ENCODE measurements at places on chromosomes 5 and 9.
A peak's percentile ranks its signal among the peaks of the same experiment; 100 is the strongest.

- no peak for DNase-seq
Observed at GRCh38 chr5:2996687-2997086, 245.2 kb upstream of the IRX2 start.

- no peak for DNase-seq
Observed at GRCh38 chr5:168317521-168318147, 26.2 kb downstream of the WWC1 start.

- no peak for DNase-seq
Observed at GRCh38 chr5:159189310-159189709, 20.0 kb downstream of the RNF145 start.

DNA sequence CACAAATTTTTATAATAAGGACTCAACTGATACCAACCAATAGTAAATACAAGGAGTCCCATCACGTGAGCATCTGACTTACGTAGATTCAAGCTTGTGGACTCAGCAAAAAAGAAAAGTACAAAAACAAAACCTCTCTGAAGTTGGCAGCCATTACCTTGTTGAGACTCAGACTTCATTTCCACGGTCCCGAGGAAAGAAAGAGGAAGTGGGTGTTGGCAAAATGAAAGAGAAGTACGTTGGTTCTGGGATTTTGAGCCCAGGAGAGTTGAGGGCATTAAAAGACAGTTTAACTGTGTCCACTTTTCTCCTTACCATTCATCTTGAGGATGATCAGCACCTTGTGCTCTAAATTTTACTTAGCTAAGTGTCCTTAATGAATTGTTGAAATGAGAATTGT lies 26.7 kb downstream of the NCBP1 start:
- peak; percentile 50 for DNase-seq

DNA sequence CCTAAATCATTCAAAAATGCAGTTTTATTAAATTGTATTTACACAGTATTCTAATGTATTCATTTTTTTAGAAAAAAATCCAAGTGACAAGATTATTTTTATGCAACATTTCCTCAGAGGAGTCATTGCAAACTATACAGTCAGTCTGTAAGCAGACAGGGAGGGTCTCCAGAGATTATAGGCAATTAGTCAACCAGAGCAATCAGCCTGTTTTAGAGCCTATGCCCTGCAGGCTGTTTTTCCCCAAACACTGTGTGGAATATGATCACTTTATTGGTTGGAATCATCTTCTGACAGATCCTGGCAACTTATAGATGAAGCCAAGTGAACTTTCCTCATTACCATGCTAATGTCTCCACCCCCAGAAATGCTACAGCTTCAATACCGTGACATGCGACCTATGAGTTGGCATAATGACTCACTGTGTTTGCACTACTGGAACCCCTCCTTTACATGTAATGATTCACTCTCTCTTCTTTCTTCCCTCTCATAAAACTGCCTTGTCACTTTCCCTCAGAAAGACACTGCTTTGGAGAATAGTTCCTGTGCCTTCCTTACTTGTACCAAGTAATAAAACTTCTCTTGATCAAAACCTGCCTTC lies 577.7 kb upstream of the FTMT start:
- peak; percentile 13 for DNase-seq

DNA sequence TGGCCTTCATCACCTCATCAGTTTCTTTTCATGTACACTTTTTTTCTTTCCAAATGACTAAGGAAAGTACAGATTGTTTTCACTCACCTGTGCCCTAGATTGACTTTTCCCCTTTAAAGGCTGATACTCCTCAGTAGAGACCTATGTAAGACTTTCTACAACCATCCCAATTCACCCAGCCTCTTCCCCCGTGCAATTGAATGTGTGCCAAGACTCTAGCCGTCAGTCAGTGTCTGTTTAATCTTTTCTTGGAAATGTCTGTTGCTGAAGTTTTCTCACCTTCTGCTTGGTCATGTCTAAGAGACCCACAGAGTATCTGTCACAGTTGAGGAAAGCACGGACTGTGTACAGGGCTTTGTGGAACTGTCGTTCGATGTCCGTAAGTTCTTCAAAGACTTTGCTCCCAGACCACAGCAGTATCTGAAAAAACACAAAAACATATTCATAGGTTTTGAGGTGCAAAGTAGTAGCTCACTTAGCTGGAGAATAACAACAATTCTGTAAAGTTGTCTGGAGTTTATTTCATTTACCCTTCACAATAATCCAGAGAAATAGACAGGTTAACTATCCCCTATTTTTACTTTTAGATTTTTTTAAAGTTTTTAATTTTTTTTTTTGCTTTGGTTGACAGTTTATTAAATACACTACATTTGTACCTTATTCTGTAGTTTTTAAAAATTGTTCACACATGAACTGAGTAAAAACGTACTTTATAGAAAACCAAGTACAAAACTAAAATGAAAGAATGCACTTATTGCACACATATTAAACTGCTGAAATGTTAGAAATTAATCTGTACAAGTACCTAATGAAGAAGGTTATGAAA lies 13.6 kb downstream of the PDE6A start:
- DNase-seq: no peak

GRCh38 chr5:68646144-68646543 lies 430.6 kb downstream of the PIK3R1 start:
- no peak for DNase-seq

GRCh38 chr9:34310215-34310614 lies 18.9 kb downstream of the KIF24 start:
- no peak for DNase-seq

DNA sequence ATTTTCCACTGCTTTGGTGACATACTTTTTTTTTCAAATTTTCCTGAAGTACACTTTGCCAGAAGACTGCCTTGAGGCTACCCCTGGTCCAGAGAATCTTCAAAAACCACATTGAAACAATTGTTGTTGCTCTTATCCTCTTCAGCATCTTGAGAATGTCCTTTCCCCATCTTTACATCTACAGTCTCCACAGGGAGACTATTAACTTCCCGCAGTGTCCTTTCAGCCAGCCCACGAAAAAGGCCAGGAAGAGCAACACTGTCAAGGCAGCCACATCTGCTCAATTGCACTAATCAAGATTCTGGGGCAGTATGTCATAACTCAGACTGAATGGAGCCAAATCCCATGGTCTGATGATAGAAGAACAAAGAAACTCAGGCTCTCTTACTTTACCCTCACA lies 148.3 kb downstream of the ENC1 start:
- no peak for DNase-seq

DNA sequence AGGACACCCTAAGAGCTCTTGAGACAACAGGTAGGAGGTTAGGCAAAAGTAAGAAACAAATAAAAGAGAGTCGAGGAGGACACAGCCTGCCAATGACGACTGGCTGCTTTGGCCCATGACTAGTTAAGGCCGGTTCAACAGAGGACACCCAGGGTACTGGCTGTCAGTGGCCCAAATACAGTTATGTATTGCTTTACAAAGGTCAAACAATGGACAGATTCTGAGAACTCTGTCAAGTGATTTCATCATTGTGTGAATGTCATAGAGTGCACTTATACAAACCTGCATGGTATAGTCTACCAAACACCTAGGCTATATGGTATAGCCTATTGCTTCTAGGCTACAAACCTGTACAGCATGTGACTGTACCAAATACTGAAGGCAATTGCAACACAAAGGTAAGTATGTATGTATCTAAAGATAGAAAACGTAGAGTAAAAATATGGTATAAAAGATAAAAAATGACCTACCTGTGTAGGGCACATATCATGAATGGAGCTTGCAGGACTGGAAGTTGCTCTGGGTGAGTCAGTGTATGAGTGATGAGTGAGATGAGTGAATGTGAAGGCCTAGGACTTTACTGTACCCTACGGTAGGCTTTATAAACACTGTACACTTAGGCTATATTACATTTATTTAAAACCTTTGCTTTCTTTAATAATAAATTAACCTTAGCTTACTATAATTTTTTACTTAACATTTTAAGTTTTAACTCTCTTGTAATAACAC lies 6.5 kb upstream of the FAM81B start:
- DNase-seq: no peak

DNA sequence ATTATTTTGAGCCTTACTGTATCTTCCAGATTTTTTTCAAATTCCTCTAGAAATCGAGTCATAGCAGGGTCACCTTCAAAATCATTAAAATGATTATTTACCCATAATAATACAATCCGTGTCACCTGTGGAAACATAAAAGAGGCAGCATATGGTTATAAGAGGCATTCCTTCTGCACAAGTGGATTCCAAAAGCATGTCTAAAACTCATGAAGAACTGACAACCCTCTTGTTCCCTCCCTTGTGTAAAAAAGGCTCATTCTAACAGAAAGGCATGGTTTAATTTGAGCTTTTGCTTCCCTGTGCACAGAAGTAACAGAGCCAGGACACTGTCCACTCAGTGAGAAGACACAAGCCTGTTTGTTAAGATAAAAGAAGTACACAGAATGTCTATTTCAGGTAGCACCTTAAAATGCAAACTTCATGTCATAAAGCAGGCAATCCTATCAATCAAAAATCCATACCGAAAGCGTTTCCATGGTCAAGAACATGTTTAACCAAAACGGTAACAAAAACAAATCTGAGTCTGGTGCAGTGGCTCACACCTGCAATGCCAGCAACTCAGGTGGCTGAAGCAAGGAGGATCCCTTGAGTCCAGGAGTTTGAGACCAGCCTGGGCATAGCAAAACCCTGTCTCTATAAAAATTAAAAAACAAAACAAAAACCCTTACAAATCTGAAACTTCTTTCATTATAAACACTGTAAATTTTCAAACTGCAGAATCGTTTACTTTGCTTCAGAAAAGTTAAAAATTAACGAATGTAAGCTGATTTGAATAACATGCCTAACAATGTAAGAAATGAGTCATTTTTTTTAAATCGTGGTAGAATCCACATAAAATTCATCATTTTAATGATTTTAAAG lies 139.3 kb downstream of the RAPGEF6 start:
- no peak for DNase-seq

DNA sequence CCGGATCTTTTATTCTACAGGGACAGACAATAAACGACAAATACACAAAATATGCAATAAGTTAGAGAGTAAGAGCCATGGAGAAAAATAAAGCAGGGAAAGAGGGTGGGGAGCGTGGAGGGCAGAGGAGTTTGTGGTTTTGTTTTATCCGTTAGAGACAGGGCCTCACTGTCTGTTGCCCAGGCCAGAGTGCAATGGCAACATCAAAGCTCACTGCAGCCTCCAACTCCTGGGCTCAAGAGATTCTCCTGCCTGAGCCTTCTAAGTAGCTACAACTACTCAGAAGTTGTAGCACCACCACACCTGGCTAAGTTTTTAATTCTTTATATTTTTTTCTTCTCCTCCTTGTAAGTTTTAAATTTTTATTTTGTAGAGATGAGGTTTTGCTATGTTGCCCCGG lies 54.5 kb upstream of the CTNNA1 start:
- no peak for DNase-seq

DNA sequence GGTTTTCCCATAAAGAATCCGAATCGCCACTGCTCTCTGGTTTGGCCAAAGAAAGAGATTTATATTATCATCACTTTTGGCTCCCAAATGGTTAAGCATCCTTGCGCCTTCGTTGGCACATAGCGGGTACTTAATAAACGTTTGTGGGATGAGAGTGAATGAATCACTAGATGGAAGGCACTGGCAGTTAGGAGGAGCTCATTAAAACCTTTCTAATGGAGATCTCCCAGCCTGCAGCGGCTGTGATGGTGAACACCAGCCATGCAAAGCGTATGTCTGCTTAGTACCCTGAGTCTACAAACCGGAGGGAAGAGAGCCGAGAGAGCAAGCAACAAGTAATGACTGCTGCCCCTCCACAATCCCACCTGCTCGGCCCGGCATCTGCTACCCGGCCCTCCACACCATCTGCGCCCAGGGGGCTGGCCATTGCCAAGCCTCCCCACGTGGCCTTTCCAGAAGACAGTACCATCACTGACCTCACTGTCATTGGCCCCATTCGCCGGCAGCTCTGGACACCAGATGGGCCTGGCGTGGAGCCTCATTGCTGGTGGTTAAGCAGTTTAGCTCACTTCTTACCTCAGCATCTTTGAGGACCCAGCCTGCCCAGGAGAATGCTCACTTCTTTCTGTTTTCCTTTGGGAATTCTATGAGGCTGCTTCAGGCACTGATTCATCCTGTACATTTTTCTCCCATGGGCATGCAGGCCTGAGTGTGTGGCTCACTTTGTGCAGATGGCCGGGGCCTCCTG lies 39.3 kb upstream of the ANKRD33B start:
- DNase-seq: no peak

- no peak for DNase-seq
Observed at GRCh38 chr9:123337971-123338370, 18.0 kb upstream of the CRB2 start.

DNA sequence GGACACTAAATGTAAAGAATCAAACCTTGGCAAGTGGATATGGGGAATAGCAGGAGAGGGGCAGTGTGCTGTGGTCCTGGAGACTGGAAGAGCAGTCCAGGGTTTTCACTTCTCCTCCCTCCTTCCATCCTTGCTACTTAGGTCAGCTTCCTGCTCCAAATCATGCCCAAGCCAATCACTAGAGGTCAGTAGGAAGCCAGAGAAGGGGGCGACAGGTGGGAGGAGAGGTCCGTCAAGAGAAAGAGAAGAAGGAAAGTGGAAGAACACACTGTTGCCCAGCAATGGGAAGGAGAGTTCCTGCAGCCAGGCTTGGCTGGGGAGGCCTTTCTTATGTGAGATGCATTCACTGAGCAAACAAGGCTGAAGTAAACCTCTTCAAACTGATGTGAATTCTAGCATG lies 289.6 kb downstream of the DTWD2 start:
- DNase-seq: no peak

- no peak for DNase-seq
Observed at GRCh38 chr9:113375057-113376023, 1.4 kb downstream of the HDHD3 start.

DNA sequence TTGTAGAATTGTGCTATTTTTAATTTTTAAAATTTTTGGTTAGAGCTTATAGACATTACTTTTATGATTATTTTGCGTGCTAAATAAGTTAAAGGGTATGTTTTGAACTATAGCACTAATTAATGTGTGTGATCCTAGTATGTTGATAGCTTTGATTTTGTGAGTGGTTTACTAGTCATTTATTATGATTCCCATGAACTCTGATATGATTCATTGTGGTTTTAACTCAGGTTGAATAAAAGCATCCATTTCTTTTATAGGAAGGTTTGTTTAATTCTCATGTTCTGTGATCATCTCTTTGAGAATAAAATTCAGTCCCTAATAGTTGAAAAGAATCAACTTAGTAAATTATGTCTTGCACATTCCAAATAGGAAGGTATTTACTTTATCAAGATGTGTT lies 22.5 kb downstream of the C5orf22 start:
- no peak for DNase-seq

DNA sequence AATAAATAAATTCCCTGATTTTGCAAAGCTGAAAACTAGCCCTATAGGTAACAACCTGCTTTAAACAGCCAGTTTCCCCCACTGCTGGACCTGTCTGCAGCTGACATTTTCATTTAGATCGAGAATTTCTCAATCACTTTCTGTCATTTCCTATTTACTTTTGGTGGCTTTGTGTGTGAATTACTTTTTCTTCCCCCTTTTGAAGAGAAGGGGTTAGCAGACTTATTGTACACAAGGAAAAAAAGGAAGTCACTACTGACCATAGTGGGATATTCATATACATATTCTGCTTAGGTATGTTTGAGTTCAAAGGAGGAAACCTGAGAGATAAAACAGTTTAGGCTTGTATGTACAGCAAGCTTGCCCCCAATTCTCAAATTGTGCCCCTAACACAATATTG lies 27.0 kb upstream of the IFNB1 start:
- peak; percentile 80 for DNase-seq

GRCh38 chr9:105204416-105204815 lies 40.0 kb upstream of the SLC44A1 start:
- no peak for DNase-seq

GRCh38 chr5:176736931-176737745 lies 73.2 kb upstream of the UNC5A start:
- no peak for DNase-seq

Measured in inflammatory macrophage (primary cell).